NCI-H69 (cell line): ENCODE measurements at places on chromosomes 13 and 19.
A peak's percentile ranks its signal among the peaks of the same experiment; 100 is the strongest.

GRCh38 chr13:99087954-99088491, 110.2 kb upstream of the DOCK9 start:
- DNase-seq, result peak; percentile 88

DNA sequence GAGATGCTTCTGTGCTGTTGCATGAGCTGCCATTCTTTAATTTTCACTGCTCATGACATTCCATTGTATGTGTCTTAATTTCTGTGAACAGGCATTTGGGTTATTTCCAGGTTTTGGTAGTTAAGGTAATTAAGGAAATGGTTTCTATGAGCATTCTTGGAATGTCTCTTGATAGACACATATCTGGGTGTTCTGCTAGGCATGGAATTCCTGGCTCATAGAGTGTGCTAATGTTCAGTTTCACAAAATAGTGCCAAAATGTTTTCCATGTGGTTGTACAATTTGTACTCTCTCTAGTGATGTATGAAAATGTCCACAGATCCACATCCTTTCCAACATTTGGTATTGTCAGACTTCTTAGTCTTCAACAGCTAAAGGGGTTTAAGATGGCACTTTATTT, 680.9 kb upstream of the SGCG start:
- DNase-seq, result no peak

DNA sequence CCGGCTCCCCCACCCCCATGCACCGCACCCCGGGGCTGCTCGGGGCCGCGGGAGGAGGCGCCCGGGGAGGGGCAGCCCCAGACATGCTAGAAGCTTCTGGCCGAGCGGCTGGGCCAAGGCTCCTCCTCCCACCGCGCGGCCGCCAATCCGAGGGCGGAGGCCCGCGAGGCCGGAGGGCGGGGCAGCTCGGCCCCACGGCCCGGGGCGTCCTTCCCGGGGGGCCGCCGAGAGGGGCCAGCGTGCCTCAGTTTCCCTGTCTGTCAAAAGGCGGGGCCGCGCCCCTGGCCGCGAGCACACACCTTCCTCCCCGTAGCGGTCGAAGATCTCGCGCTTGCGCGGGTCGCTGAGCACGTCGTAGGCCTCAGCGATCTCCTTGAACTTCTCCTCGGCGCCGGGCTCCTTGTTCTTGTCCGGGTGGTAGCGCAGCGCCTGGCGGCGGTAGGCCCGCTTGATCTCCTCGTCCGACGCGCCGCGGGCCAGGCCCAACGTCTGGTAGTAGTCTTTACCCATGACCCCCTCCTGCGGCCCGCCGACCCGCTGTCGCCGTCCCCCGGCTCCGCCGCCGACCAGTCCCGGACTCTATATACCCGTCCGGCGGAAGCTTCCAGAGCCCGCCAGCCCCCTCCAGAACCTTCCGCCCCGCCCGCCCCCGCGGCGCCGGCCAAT, at the start of gene DNAJB1:
Gene DNAJB1 (minus strand): TSS at position 558 of the 666 bp plus-strand sequence. CDS start 48 bp downstream, at position 510.
- peak; percentile 85 for DNase-seq

DNA sequence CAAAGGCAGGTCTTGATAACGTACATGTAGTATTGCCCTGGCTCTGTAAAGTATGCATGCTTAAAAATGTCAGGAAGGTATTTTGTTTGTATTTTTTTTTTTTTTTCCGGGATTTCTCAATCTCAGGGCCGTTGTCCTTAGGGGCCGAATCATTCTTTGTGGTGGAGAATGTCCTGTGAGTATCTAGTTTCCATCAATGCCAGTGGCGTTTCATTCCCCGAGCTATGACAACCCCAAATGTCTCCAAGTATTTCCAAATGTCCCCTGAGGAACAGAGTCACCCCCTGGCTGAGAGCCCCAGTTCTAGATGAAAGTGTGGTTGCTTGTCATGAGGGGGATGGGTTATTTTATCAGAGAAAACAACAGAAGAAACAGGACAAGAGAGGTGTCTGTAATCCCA, 68.7 kb downstream of the ACSBG2 start:
- no peak for DNase-seq

GRCh38 chr19:29712744-29713516, 2.1 kb downstream of the C19orf12 start:
- no peak for DNase-seq

DNA sequence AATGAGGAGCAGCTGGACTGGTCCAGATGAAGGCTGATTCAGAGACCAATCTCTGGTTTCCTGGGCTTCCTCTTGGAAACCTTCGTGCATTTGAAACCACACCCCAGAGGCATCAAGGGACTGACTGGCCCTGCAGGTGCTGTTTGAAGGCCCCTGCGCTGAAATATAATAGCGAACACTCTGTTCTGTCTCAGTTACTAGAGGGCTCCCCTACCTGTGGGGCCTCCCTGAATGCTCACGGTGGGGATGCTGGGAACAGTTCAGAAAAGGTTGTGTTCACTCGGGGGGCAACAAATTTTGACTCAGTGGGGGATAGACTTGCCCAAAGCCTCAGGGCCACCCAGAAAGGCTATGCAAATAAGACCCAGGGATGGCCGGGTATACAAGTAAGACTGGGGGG, 6.4 kb downstream of the CCDC8 start:
- peak; percentile 62 for DNase-seq

DNA sequence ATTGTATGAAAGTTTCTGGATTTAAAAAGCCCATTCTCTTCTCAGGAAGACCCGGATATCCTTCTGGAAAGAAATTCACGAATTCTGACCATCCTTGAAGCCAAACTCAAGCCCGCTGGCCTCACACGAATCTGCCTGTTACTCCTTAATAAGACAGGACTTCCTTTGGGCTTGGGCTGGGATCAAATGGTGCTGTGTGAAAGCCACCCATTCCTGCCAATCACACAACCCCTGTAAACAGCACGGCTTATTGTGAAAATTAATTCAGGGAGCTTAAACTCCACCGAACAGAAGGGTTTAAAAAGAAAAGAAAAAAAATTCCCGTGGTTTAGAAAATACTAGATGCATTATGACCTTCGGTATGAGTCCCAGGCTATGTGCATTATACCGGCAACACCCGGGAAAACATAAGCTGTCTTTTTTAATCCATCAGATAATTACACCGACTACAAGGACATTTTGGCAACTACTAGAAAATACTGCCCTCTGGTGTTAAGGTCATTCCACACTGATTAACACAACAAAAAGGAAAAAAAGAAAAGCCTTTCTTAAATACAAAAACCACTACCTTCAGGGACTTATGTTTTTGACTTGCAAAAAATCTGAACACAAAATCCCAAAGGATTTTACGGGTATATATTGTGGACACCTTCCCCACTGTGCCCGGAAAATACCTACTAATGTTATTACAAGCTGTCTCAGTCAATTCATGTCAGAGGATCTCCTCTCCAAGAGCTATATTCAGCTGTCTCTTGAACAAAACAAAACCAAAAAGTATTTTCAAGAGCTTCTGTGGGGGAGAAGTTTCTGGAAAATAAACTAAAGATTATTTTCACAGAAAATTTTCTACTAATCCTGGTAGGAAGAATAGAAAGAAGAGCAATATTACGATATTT, 76.0 kb upstream of the LSM14A start:
- DNase-seq, result peak; percentile 74

DNA sequence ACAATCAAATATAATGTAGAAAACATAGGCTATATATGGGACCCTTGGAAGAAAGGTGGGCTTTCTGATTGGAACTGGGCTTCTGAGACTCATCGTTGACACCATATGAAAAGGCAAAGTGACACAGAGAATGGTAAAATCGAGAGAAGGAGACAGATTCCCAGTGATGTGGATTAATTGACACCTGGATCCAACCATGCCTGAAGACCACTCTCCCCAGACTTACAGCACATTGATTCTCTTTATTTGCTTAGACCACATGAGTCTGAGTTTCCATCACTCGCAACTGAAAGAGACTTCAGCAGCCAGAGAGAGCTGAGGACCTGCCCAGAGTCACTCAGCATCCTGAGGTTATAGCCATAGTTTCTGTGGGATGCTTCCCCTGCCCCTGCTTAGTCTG, 6.0 kb downstream of the CYP4F11 start:
- DNase-seq, result no peak

DNA sequence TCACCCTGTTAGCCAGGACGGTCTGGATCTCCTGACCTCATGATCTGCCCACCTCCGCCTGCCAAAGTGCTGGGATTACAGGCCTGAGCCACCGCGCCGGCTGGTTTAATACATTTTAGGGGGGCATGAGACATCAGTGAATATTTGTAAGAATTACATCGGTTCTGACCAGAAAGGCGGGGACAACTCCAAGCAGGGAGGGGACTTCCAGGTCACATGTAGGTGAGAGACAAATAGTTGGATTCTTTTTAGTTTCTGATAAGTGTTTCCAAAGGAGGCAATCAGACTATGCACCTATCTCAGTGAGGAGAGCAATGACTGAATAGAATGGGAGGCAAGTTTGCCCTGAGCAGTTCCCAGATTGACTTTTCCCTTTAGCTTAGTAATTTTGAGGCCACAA, 3.7 kb upstream of the ZNF552 start:
- no peak for DNase-seq

- no peak for DNase-seq
Observed at GRCh38 chr19:46391296-46392251, 21.8 kb downstream of the CCDC8 start.

GRCh38 chr13:22141716-22142115, 470.8 kb downstream of the FGF9 start:
- DNase-seq, result no peak
